Stimulated activated CD4-positive, alpha-beta T cell treated with anti-CD3 and anti-CD28 coated beads, Interleukin-2, amount 100 ng/mL, for 48 hours (primary cell): ENCODE measurements at places on chromosomes 11 and 22.
A peak's percentile ranks its signal among the peaks of the same experiment; 100 is the strongest.

DNA sequence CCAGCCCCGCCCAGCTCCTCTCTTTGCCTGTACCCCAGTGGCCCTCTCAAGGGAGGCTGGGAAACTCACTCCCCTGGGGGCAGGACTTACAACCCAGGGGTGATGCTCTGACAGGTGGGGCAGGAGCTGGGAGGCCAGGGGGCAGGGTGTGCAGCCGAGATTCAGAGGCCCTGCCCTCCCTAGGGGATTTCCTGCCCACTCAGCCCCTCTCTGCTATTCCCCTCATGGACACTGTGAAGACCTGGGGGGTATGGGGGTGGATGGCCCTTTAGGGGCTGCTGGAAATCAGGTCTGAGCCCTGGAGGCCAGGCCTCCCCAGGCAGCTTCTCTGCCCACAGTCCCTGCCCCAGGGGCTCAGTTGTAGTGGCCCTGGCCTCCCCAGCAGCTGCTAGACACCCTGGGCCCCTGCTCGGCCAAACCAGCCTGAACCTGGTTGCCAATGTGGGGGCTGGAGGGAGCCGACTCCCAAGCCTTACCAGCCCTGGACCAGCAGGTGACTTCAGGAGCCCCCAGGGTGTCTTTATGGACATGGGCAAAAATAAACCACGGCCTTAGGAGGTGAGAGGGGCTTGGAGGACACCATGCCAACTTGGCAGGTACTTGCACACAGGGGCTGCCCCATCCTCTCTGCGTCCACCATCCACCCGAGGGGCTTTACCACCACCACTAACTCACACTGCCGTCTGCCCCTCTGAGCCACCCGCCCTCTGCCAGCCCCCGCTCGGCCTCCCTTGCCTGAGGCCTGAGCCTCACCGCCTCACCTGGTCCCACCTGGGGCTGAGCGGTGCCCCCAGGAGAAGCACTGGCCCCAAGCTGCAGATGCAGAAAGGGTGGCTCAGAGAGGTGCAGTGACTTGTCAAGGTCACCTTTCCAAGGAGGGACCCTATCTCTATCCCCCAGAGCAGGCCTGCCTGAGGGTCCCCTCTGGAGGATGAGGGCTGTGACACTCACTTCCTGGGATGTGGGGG, 2.8 kb upstream of the PHLDA2 start:
- DNase-seq: no peak

DNA sequence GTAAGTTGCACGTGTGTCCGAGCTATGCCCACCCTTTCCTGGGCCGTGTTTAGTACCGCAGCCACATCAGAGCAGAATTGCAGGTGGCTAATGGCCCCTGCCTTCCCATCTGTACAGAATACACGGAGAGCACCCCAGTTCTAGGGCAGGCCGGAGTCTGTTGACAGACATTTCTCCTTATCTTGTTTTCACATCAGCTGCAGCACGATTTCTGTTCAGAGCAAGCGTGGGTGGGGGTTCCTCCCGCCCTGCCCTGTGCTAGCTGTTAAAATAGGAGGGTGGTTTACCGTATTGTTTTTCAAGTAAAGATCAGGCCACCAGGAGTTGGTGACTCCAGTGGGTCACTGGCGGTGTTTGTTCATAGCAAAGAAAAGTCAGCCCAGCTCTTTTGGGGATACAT, 41.1 kb downstream of the UBASH3B start:
- peak; percentile 55 for DNase-seq

GRCh38 chr11:131195661-131196517, 174.5 kb upstream of the NTM start:
- DNase-seq: no peak

- no peak for DNase-seq
Observed at GRCh38 chr11:123056835-123057491, 5.0 kb downstream of the HSPA8 start.

- no peak for DNase-seq
Observed at GRCh38 chr11:3050386-3051195, 6.6 kb downstream of the CARS1 start.
